ENCODE measurements at places on chromosomes 1 and 21.

DNA sequence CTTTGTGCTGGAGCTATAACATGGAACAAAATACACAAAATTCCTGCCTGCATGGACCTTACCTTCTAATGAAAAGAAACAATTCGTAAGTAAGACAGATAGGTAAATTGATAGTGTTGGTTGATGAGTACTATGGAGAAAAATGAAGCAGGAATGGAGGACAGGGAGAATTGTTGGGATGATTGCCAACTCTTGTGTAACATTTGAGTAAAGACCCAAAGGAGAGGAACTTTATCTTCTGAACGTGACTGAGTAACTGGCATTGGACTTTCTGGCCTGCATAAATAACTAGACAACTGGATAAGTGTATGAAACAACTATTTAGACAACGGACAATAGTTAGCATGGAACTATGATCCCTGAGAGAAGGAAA, 6.8 kb upstream of the EFCAB14 start:
- no peak for DNase-seq

- DNase-seq = no peak
These were observed 885.3 kb downstream of the TTLL7 start for GRCh38 chr1:83113652-83114051.

DNA sequence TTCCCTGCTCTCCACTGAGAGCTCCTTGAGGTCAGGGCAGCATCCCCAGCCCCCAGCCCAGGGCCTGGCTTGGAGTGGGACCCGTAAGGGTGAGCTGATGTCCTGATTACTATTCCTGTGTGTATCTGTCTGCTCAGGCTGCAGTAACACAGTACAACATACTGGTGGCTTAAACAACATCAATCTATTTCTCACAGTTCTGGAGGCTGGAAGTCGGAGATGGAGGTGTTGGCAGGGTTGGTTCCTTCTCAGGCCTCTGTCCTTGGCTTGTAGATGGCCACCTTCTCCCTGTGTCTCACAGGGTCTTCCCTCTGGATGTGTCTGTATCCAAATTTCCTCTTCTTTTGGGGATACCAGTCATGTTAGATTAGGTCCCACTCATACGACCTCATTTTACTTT, 246.4 kb upstream of the POU3F1 start:
- DNase-seq = no peak

GRCh38 chr1:77355010-77355409, 73.2 kb downstream of the AK5 start:
- no peak for DNase-seq

DNA sequence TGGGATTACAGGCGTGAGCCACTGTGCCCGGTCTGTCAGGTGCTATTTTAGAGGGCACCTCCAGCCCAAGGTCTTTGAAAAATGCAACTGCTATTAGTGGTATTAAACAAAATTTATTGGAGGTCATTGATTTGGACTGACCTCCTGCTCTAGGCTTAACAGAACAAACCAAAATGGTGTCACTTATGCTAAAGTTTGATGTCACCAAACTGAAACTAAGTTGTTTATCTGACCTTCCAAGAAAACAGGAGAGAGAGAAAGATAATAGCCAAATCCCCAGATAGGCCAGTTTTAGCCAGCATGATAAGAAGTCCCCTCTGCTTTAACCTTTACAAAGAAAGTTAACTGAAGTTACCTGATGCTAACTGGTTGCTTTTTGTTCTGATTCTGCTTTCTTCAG, 8.1 kb upstream of the INAVA start:
- DNase-seq = no peak

DNA sequence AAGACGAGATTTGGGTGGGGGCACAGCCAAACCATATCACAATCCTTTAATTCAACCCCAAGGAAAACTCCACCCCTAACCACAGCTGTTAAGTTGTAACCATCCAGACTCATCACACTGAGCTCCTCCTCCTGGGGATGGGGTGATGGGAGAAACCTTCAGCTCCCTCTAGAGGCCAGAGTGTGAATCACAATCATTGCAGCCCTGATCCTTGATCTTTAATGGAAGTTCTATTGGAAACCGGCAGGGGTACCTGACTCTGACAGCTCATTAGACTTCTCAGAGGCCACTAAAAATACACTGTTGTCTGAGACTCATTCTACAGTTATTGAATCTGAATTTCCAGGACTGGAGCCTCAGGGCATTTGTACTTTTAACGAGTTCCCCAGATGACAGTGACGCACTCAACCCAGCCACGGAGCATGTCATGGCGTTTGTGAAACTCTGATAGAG, 127.2 kb downstream of the IGSF21 start:
- peak; percentile 14 for DNase-seq

GRCh38 chr1:228770779-228771223, 35.5 kb downstream of the RHOU start:
- DNase-seq = no peak

- no peak for DNase-seq
These were observed 78.5 kb downstream of the HLCS start for GRCh38 chr21:36887963-36888362.

DNA sequence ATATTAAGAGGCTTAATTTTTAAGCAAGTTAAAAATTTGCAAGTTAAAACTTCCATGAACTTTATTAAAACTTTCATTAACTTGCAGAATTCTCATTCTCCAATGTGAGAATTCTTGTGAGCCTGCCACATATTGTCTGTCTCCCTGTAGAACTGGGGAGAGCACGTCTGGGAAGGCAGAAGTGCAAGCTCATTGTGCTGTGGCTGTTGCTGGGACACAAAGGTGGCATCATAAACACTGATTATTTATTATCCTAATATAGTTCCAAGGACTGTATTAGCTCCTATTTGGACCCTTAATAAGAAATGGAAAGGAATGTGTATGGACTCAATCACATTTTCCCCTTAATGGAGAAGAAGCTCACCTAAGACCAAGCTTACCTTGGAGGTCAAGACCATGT, 68.7 kb upstream of the MROH9 start:
- no peak for DNase-seq

DNA sequence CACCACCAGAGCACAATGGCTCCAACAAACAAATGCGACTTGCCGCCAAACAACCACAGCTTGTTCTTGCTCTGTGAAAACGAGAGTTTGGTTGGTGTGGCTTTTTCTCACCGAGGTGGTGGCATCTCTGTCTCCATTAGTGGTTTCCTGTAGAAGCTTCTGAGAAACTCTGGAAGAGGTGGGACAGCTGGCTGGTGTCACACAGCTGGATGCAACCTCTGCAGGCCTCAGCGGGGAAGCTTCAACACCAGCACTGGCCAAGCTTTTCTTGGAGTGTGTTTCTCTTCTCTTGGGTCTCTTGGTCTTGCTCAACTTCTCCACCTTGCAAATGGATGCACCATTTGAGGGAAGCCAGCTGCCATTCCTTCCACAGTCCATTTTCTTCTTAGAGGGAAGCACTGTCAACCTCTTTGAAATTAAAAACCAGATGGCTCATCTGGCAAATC, 124.8 kb downstream of the KCNN3 start:
- DNase-seq = no peak

GRCh38 chr1:59223989-59224634, 72.8 kb upstream of the FGGY start:
- no peak for DNase-seq

- DNase-seq = no peak
These were observed 14.2 kb upstream of the ADORA3 start for GRCh38 chr1:111517469-111518225.

GRCh38 chr1:244052016-244052727, 1.1 kb downstream of the ZBTB18 start:
- DNase-seq = no peak

- no peak for DNase-seq
These were observed 144.5 kb downstream of the AKT3 start for GRCh38 chr1:243705585-243705984.

DNA sequence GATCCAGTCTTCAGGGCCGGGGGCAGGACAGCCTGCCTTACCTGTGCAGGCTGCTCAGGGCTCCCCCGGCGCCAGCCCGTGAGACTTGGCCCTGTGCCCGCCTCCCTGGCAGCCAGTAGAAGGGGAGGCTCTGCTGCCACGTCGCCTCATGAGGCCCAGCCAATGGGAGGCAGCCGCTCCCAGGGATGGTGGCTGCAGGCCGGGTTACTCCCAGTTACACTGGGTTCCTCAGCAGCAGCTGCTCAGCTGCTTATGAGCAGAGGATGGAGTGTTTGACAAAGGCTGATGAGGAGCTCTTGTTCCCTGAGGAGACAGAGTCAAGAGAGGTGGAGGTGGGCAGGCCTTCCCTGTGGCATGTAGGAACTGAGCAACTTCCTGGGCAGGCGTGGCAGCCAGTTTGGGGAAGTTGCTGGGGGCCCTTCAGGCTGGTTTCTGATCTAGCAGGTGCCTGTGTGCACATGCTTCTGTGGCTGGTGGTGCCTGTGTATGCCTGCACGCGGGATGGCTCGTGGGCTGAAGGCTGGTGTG, 5.5 kb downstream of the MFSD2A start:
- no peak for DNase-seq

DNA sequence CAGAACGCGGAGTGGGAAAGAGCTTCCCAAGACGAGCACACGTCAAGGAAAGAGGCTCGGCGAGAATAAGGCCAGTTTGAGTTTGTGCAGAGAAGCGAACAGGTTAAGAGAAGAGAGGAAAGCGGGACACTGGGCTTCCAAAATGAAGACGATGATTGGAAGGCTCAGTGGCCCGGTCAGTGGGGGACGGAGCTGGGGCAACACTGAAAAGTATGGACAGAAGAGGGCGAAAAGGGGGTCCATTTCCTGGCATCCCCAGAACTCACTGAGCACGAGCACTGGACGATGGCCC, 258 bp downstream of the CCT3 start:
- no peak for DNase-seq

- DNase-seq = no peak
These were observed 49.8 kb downstream of the LDLRAD2 start for GRCh38 chr1:21861602-21862429.

- no peak for DNase-seq
These were observed 10.8 kb downstream of the IPO13 start for GRCh38 chr1:43957407-43958040.

- no peak for DNase-seq
These were observed 172.4 kb downstream of the CACNA1E start for GRCh38 chr1:181655756-181656155.

DNA sequence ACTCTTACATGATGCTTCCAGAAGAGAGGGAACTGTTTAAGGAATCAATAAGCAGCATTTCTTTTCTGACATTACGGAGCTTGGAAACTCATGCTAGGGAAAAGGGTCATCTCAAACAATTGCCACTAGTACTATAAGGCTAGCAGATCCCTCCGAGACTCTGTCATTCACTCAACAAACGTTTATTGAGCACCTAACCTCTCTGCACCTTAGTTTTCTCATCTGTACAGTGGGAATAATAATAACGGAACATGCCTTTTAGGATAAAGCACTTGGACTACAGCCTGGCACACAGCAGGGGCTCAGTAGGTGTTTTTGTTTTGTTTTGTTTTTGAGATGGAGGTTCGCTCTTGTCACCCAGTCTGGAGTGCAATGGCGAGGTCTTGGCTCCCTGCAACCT, 51.3 kb downstream of the SYF2 start:
- no peak for DNase-seq

GRCh38 chr1:18970762-18971161, 14.3 kb upstream of the IFFO2 start:
- no peak for DNase-seq

- no peak for DNase-seq
These were observed 11.1 kb upstream of the EXO1 start for GRCh38 chr1:241836941-241837340.

DNA sequence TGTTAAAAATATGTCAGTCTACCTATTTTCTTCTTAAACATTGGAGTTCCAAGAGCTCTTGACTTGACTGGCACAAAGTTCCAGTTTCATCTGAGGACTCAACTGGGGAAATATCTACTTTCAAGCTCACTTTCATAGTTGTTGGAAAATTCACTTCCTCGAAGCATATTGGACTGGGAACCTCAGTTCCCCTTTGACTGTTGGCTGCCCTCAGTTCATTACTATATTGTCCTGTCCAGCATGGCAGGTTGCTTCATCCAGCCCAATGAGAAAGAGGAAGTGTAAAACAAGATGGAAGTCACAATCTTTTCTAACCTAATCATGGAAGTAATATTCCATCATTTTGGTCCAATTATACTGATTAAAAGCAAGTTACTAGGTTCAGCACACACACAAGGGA, 54.3 kb downstream of the ZNF697 start:
- DNase-seq = no peak
